ENCODE measurements at places on chromosomes 11 and 22.

DNA sequence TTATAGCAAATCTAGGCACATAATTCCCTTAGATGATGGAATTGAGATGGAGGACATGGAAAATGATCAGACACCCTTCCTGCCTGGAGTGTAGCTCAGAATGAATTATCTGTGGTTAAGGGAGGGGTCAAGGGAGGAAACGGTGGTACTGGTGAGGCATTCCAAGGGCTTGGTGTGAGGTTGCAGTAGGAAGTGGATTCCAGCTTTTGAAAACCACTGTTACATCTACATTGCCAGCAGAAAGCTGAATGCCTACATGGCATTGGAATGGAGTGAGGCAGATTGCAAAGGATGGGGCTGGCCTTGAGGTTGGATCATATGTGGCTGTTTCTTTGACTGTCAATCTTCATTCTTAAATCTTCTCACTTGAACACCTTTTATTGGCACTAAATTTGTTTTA lies 684.4 kb downstream of the NTM start:
- DNase-seq = no peak

DNA sequence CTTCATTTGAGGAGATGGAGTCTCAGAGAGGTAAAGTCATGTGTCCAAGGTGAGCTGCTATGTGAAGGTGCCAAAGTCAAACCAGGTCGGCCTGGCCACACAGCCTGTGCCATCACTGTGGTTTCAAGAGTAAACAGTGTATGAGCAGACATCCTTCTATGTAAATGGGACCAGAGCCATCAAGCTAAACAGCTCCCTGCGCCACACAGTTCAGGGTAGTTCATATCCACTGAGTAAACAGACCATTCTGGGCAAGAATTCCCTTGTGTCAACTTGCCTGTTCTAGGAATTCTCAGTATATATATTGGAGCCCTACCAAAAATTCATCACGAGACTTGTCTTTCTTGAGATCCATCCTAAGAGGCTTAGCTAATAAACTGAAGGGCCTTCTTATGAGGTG lies 77.5 kb downstream of the AMOTL1 start:
- no peak for DNase-seq

DNA sequence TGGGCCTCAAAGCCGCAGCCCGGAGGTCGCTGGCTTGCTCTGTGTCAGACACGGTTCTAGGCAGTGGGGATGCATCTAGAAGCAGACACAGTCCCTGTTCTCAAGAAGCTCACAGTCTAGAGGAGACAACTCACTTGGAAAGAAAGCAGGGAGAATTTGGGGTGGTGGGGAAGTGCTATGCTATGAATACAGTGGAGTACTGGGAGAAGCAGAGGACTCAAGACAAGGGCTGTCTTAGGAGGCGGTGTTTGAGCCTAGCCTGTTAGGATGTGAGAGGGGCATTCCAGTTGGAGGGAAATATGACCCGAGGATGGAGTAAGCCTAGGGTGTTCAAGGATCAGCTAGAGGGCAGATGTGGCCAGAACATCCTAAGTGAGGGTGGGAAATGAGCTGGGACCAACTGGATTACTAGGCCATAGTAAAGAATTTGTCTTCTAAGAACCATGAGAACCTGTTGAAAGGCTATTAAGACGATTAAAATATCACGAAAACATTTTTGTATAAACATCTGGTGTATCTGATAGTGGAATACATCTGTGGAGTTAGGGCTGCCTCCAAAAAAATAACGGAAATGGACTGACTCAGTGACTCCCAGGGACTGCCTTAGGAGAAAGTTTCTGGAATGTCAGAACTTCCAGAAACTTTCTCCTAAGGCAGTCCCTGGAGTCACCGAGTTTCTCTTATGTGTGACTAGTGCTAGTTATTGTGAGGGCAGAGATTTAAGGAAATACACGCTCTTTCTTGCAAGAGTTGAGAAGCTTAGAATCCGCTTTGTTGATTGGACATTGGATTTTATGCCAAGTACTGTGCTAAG lies 1.1 kb upstream of the PITPNB start:
- DNase-seq = peak; percentile 26

GRCh38 chr22:29095459-29095858 lies 22.6 kb downstream of the KREMEN1 start:
- DNase-seq = no peak

- no peak for DNase-seq
These were observed 36.2 kb upstream of the BRSK2 start for GRCh38 chr11:1353383-1354124.

- DNase-seq = no peak
These were observed 31.3 kb downstream of the TMEM123 start for GRCh38 chr11:102421261-102421660.

GRCh38 chr22:29700206-29700899 lies 19.4 kb upstream of the CABP7 start:
- no peak for DNase-seq

GRCh38 chr11:14262271-14262846 lies 96.6 kb downstream of the RRAS2 start:
- no peak for DNase-seq

GRCh38 chr11:79507706-79508105 lies 66.9 kb upstream of the TENM4 start:
- no peak for DNase-seq

GRCh38 chr11:88281317-88281712 lies 56.2 kb downstream of the CTSC start:
- DNase-seq = no peak

DNA sequence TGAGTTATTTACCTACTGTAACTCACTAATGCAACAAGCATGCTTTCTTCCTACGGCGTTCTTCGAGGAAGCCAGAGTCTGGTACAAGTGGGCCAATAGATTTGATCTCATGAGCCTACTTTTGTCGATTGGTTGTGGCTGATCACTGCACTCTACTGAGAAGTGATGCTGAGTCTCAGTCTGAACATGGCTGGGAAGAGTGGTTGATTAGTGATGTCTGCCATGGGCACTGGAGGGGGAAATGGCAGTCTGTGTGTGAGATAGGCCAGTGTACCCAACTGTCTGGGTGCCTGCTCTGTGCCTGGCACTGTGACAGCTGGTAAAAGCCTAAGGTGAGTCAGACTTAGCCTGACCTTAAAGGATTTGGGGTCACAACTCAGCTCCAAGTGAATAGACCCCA lies 28.3 kb downstream of the MYO18B start:
- DNase-seq = no peak

- DNase-seq = no peak
These were observed 42.3 kb downstream of the SPATA19 start for GRCh38 chr11:133803026-133803425.

DNA sequence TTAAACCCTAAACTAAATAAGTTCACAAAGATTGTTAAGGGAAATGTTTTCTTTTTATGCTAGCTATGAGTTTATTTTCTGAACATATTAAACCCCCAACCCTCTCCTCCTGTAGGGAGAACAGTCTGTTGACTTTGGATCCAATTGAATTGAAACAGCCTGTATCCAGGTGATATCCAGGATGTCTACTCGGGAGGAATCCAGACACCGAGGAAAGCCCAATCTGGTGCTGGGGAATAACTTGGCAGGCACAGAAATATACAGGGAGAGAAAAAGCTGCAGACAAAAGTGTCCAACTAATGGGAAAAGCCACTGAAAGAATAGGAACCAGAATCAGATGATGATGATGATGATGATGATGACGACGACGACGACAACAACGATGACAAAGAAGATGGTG lies 93.9 kb upstream of the API5 start:
- DNase-seq = no peak

DNA sequence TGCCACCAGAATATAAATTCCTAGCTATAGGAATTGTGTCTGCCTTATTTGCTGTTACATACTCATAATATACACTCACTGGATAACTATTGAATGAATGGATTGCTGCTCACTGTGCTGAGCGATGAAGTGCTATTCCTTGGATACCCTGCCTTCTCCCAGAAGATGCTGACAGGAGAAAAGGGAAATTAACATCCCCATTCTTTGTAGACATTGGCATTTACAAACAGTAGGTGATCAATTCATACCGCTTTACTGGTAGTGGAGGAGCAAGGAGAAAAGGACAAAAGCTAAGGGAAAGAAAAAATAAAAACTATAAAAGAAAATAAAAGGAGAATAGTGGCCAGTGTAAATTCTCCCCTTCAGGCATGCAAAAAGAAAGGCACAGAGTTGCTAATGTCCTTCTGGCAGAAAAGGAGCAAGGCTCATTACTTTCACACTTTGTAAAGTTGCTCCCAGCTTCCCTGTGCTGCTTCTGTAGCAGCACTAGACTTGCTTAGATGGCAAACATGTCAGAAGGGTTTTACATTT lies 183.0 kb downstream of the LUZP2 start:
- DNase-seq = no peak

DNA sequence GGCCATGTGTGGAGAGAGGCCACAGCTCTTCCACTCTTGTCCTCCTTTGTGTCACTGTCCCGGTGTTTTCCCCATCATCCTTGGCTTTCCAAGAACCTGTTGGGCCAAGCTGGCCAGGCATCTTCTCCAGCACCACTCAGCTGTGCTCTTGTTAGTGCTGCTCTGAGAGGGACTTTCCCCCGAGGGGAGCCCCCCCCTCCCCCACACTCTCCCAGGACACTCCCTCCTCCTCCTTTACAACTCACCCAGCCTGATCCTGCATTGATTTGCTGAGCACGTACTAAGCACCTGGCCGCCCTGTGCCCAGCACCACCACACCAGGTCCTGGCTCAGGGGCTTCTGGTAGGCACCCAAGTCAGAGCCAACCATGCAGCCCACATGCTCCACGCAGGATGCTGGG lies 13.2 kb downstream of the TP53AIP1 start:
- DNase-seq = no peak

GRCh38 chr22:29208502-29208862 lies 2.8 kb downstream of the EMID1 start:
- DNase-seq = no peak

DNA sequence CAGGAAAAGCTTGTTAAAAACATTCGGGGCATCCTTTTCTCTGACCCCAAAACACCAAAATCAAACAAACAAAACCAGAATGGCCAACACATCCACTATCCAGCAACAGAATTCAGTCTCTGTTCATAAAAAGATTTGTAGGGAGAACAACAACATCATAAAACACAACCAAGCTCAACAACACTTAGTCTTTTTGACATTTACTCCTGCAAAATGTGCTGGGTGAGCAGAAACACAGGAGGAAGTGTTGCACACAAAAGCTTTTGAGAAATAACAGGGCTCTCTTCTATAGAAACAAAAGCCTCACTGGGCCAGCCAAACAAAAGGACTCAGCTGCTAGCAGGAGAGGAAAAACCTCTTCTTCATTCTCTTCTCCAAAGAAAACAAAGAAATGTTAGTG lies 736.0 kb upstream of the CCDC90B start:
- no peak for DNase-seq

GRCh38 chr11:104122011-104122635 lies 41.8 kb downstream of the PDGFD start:
- no peak for DNase-seq

DNA sequence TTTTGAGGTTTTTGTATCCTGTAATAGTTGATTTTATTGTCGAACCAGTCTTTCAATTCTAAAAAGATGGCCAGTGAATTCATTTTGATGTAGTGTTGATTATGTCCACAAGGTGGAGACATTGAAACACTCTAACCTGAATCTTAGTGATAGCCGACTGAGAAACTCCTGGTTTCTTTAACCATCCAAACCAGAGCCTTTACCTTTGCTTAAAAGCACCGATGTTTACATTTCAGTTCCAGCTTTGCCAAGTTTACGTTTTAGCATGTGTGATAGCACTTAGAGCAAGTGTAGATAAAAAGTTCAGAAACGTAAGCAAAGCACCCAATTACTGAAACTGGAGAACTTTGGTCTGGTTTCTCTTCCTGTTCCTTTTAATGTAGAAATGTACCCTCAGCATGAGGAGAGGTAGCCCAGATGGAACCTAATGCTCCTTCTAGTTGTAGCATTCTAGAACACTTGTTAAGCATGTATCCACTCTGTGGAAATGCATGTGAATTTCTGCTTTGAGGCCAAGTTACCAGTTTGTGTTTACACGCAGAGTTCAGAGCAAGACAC lies 208.6 kb downstream of the DBX1 start:
- no peak for DNase-seq

DNA sequence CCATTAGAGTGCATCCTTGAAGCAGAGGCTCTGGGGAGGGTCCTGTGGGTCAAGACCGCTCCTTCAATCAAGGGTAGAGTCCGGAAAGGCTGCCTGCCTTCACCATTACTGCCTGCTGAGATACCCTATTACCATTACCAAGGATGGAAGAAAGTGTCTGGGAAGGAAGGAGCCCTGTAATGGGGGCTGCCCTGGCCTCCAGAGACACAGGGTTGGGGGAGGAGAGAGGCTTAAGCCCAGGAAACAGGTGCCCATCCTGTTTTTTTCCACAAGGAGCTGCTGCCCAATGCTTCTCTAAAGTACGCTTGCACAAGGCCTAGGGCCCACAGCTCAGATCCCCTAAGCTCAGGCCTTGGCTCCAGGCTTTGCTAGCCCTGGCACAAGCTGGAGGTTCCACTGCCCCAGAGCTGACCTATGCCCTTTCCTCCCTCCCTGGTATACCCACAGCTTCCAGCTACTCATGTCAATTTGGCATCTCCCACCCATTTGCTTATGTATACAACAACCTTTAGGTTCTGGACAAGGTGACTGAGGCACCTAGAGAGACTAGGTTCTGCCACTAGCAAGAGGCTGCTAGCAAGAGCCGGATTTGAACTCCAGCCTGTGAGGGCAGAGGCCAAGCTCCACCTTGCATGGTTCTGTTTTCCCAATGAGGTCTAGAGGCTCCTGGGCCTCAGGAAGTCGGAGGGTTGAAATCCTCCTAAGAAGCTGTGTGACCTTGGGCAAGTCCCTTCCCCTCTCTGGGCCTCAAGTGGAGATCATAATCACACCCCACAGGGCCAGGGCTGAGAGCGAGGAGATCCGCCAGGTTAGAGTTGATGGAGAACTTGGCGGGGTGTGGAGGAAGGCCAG lies 1.5 kb upstream of the PLCB3 start:
- DNase-seq = no peak

DNA sequence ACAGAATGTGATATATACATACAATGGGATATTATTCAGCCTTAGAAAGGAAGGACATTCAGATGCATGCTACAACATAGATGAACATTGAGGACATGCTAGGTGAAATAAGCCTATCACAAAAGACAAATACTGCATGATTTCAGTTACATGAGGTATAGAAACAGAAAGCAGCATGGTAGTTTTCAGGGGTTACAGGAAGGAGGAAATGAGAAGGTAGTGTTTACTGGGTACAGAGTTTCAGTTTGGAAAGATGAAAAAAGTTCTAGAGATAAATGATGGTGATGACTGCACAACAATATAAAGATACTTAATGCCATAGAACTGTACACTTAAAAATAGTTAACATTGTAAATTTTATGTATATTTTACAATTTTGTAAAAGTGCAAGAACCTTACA lies 266.7 kb upstream of the C11orf87 start:
- no peak for DNase-seq

- DNase-seq = no peak
These were observed 11.1 kb upstream of the TPBGL start for GRCh38 chr11:75229466-75229865.

GRCh38 chr11:66289548-66290329 lies 796 bp upstream of the YIF1A start:
- DNase-seq = peak; percentile 80

GRCh38 chr22:31635638-31636306 lies 26.2 kb downstream of the PISD start:
- DNase-seq = no peak

Measured in stimulated activated CD4-positive, alpha-beta T cell treated with anti-CD3 and anti-CD28 coated beads, TNF-alpha, amount 100 ng/mL, for 24 hours (primary cell).